ENCODE measurements at places on chromosomes 5 and 9. TPM values are rescaled to one million over a fixed set of nuclear protein-coding genes. Genes with fewer than 3 reads are reported as not detected.

The HMCN2 gene
- not detected for polyA plus RNA-seq

The GABBR2 gene
- not detected for polyA plus RNA-seq

The CDKN2B-AS1 gene
- 1.4 TPM for polyA plus RNA-seq

The RAB24 gene
- 20.0 TPM for polyA plus RNA-seq

DNA sequence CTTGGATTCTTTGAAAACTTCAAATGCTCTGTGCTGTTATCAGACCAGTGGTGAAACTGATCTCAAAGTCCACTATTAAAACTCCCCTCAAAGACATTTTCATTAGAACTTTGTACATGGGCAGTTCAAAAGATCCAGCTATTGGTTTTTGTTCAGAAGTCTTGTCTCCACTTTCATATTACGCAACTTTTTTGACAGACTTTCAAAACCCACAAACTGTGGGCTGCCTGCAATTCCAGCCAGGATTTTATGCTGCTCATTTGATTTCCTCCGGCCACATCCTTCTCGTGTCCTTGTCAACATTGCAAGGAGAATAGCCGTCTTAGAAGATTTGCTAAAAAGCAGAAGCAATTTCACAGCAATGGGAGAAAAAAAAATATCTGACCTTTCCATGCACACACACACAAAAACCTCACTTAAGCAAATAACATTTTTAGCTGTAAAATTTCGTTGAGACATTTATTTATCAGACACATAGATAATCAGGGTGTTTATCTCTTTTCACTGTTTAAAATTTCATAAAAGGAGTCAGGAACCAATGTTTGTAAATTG is 1990.5 kb downstream of the MAT2B start:
- DNase-seq, result no peak

DNA sequence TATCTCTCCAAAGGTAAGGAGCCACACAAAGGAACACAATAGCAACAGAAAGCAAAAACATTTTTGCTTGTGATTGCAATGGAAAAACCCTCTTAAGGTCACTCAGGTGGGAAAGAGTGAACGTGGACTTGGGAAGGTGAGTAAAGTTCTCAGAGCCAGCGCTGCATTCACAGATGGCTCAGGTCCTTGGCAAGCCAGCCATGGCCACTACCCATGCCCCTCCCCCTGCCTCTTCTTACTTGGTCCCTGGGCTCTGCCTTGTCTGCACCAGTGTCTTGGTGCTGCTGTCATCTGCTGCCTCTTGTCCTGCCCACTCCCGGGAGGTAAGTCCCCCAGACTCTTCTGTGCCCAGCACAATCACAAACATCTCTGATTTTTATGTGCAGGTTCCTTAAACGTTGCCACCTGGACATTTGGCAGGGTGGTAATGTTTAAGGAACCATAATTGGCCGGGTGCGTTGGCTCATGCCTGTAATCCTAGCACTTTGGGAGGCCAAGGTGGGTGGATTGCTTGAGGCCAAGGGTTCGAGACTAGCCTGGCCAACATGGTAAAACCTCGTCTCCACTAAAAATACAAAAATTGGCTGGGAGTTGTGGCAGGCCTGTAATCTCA is 74.6 kb downstream of the FEM1C start:
- no peak for DNase-seq

GRCh38 chr9:92654481-92655301 is 15.2 kb downstream of the IPPK start:
- DNase-seq, result peak; percentile 71

GRCh38 chr5:156402387-156402921 is 75.5 kb downstream of the SGCD start:
- no peak for DNase-seq

- DNase-seq, result no peak
Observed at GRCh38 chr9:93304574-93305496, 120.9 kb downstream of the WNK2 start.

- no peak for DNase-seq
Observed at GRCh38 chr9:101466863-101467262, 31.3 kb upstream of the ALDOB start.

DNA sequence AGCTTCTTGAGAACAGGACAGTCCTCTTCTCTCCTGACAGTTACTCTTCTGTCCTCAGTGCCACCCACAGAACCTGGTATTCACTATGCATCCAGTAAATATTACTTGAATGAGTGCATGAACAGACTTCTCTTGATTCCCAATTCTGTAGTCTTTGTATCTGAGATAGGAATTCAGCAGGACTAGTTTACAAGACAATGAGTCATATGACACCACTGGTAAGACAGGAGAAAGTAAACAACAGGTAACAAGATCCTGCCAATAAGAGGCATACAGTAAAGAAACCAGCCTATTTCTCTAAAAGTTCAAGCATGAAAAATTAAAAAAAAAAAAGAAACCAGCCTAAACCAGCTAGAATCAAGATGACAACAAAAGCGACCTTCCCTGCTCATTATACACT is 6.2 kb downstream of the ZNF883 start:
- no peak for DNase-seq

- no peak for DNase-seq
Observed at GRCh38 chr5:106418196-106418595, 1252.5 kb downstream of the EFNA5 start.

- no peak for DNase-seq
Observed at GRCh38 chr9:108600896-108601295, 254.9 kb downstream of the ACTL7B start.

- no peak for DNase-seq
Observed at GRCh38 chr5:135432113-135432512, 15.0 kb downstream of the DCANP1 start.

- DNase-seq, result no peak
Observed at GRCh38 chr9:89891221-89891590, 286.4 kb downstream of the GADD45G start.
